Stimulated activated CD8-positive, alpha-beta memory T cell treated with anti-CD3 and anti-CD28 coated beads, Interleukin-15, amount 100 ng/mL, for 4 hours (primary cell): ENCODE measurements at places on chromosomes 7 and 10.

DNA sequence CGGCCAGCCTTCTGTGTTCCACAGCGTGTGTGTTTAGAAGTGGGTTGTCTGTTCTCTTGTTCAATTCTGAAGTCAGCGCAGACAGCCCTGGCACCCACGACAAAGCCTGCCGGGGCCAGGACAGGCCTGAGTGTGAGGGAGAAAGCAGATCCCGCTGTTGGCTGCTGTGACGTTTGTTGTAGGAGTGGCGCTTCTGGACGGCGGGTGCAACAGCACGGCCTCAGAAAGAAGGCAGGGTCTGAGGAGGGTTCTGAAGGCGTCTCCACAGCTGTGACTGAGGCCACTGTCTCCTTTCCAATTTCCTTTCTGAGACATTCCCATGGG is 76.2 kb downstream of the VIPR2 start:
- DNase-seq: no peak

GRCh38 chr7:4188651-4189050 is 493.4 kb upstream of the FOXK1 start:
- no peak for DNase-seq

GRCh38 chr10:23419655-23420329 is 19.1 kb upstream of the OTUD1 start:
- DNase-seq: no peak

GRCh38 chr7:138934861-138935260 is 46.3 kb downstream of the KIAA1549 start:
- no peak for DNase-seq

- no peak for DNase-seq
Observed at GRCh38 chr7:130181263-130181605, 24.0 kb downstream of the TMEM209 start.

DNA sequence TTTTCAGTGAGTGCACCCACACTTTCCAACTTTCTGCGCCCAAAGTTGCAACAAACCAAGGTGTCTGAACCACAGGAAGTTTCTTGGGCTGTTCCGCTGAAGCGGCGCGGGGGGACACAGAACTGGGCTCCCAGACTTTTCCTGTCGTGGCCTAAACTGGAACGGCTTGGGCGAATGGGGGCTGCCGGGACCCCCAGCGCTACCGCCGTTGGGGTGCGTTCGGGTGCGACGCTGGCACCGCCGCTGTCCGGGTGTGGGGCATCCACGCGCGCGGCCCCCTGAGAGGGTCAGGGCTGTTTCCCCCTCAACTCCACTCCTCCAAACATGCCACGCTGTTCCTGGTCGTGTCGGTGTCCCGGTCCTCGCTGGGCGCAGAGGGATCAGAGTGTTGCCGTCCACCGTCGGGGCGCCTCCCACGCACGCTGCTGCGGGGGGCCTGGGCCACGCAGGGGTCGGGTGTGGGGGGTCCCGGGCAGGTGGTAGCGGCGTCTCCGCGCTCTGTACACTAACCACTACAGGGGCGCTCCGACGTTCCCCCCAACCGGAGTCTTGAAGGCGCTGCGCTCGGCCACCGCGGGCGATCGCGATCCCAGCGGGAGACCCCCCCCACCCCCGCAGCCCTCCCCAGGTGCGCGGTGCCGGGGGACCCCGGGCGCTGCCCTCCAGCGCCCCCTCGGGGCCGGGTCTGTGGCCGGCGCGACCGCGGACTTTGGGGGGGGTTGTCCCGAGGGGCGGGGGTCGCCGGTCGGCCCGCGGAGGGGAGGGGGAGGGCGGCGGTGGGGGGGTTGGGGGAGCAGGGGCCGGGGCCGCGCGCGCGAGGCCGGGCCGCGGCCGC is 2.2 kb upstream of the CUX1 start:
- DNase-seq: peak; percentile 53

GRCh38 chr10:127338399-127339110 is 142.2 kb upstream of the INSYN2A start:
- DNase-seq: no peak

- no peak for DNase-seq
Observed at GRCh38 chr10:85918371-85918770, 448.2 kb downstream of the GRID1 start.

- no peak for DNase-seq
Observed at GRCh38 chr10:60662917-60663614, 115.2 kb upstream of the CDK1 start.

DNA sequence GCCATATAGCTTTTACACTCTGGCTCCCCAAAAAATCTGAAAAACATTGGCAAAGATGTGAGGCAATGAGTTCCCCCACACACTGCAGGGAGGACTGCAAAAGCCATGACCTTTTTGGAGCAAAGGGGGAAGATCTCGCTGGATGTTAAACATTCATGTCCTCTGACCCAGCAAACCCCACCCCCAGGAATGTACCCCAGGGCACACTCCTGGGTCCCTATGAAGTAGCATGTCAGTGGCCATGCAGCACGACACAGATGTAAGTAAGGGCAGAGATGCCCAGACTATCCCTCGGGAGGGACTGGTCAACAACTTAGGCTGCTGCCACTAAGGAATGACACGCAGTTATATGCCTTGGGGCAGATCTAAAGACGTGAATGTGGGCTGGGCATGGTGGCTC is 100.6 kb downstream of the DLG5 start:
- DNase-seq: no peak

DNA sequence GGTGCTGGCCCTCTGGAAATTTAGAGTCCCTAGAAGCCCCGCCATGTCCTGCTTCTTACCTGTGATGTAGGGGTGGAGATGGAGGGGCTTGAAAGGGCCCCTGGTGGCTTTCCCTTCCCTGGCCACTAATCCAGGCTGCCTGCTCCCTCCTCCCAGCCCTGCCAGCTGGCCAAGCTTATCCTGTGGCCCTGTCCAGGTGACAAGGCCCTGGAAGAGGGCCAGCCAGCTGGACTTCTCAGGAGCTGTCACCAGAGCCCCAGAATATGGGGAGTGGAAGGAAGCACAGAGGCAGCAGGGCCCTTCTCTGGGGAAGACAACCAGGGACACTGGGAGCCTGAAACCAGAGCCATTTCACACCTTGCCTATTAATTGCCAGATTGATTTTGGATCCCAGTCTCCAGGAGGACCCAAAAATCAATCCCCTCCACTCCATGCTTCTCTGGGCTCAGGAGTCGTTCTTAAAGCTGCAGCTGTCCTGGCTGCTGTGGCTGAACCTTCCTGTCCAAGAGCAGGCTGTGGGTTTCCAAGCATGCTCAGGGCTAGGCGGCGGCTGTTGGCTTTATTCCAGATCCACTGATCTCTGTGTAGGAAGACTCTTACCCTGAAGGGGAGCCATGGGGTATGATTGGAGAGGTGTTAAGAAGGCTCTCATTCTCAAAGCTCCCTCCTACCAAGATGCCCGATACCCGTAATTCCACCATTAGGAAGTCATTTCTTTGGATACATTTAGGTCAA is 52.6 kb upstream of the PCBD1 start:
- no peak for DNase-seq

DNA sequence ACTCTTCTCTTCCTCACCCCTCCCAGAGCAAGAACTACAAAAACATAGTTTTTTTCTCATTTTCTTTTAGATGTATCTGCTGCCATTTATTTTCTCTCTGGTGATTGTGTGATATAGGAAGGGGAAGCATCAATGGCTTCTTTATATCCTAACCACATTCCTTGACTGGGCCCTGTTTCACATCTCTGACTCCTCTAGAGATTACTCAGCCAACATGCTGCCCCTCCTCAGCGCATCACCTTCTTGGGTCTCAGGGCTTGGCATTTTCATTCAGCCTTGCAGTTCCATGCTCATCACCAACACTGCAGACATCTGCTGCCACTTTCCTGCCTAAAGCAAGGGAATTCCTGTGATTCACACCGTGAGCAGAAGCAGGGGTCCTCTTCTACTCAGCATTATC is 705.5 kb downstream of the AUTS2 start:
- no peak for DNase-seq

- no peak for DNase-seq
Observed at GRCh38 chr7:21543528-21544302, 876 bp downstream of the DNAH11 start.
